ENCODE measurements at places on chromosomes 1 and 21.

DNA sequence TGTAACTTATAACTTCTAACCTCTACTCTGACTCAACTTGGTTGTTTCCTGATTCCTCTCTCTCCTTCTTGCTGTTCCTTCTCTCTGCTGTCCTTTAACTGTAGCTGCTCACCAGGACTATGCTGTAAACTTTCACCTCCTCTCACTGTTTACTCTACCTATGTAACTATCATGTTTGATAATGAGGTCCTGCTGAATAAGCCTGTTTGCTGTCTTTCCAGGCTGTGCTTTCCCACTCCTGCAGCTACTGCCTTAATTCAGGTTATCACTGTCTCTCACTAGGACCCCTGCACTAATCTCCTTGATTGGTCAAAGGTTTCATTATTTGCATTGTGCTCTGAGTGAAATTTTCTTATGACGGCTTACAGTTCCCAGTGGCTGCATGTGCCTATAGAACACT, 633.9 kb upstream of the PTBP2 start:
- no peak for DNase-seq

DNA sequence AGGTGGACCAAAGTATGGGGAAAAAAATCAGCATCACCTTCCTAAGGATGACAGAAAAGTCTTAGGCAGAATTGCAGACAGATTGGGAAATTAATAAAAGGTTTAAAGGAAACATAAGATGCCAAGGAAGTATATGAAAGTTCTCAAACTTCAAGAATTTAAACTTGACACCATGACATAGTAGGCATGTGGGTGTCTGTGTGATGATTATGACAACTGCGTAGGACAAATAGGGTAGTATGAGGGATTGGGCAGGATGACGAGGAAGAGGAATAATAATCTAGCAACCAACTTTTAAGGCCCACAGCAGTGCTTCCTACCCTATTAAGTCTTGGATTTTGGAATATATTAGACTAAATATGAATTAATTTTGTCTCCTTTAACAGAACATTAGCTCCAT, 52.4 kb downstream of the HNRNPR start:
- no peak for DNase-seq

DNA sequence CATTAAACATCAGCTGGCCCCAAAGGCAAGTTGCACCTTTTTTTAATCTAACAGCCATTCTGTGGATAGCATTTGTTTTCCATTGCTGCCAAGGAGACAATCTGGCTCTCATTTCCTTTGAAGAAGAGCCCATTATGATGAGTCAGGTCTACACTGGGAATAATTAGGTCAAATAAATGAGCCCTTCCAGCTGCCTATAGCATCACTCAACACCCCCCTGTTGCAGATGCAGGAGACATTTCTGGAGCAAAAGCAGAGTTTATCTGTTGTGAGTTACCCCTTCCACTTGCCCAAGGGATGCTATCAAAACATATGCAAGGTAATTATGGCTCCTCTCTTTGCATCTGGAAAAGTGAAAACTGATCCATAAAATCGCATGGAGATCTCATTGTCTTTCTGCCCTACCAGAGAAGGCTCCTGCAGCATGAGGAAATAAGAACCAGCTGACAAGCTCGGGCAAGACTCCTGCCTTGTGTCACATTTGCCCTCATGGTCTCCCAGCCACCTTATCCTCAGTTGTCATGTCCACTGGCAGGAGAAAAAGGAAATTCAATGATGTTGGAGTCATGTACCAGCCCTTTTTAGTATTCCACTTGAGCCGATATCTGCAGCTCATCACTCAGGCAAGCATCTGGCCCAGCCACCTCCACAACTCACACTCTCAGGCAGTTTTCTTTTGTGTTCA, 135.9 kb downstream of the SLC30A10 start:
- no peak for DNase-seq

- no peak for DNase-seq
Observed at GRCh38 chr1:30957560-30958222, 49.1 kb upstream of the SDC3 start.

- no peak for DNase-seq
Observed at GRCh38 chr1:176742322-176742721, 279.3 kb downstream of the PAPPA2 start.

DNA sequence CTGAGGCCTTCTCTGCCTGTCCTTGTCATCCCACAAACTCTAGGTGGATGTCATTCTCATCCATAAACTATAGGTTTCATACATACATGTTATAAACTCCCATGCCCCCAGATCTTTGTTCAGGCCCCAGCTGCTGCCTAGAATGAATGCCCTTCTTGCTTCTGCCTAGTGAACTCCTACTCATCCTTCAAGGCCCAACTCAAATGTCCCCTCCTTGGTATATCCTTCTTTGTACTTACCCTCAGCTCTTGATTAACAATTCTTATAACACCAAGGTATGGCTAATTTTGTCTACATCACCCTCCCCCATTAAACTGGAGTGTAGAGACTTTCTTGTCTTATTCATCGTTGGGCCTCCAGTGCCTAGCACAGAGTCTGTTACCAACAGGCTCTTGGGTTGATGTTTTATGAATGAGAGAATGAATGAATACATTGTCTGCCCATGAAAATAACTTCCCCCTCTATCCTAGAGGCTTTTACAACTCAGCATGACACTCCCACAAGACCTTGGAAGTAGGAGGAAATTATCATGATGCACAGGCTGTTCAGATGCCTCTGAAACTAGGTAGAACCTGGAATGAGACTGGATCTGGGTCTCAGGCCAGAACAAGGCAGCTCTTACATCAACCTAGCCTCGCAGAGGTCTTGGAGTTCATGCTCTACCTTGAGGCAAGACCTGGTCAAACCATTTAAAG, 26.9 kb downstream of the EPHB2 start:
- no peak for DNase-seq

GRCh38 chr1:64515427-64515826, 45.5 kb downstream of the CACHD1 start:
- no peak for DNase-seq

- no peak for DNase-seq
Observed at GRCh38 chr1:42950116-42950481, 8.6 kb downstream of the SLC2A1 start.

- DNase-seq = no peak
Observed at GRCh38 chr1:236535662-236536161, 11.9 kb downstream of the LGALS8 start.

DNA sequence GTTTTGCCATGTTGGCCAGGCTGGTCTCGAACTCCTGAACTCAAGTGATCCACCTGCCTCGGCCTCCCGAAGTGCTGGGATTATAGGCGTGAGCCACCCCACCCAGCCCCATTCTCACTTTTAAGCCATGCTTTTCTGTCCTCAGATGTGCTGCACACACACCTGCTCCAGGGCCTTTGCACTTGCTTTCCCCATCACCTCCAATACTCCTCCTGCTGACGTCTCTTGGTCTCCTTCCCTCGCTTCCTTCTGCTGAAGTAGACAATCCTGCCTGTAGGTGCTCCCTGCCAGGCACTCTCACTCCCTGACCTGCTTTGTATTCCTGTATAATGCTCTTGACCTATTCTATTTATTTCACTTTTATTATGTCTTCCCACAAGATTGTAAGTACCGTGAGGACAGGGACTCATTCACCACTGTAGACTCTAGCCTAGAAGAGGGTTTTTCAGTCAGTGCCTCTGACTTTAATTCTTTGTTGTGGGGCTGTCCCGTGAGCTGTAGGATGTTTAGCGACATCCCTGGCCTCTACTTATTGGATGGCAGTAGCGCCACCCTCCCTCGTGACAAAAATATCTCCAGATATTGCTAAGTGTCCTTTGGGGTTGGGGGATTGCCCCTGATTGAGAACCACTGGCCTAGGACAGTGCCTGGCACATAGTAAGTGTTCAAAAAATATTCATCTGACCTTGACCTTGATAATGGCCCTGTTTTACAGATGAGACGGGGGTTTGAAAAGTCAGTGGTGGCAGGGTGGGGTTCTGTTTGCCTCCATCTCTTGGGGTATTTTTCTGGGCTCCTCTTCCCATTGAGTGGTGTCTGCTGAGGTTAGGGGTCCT, 4.6 kb downstream of the TNFRSF1B start:
- peak; percentile 54 for DNase-seq

- DNase-seq = no peak
Observed at GRCh38 chr1:1918901-1919303, at the start of gene TMEM52. Gene TMEM52 (minus strand): TSS chr1:1919279. CDS start chr1:1919265, 14 bp downstream.

DNA sequence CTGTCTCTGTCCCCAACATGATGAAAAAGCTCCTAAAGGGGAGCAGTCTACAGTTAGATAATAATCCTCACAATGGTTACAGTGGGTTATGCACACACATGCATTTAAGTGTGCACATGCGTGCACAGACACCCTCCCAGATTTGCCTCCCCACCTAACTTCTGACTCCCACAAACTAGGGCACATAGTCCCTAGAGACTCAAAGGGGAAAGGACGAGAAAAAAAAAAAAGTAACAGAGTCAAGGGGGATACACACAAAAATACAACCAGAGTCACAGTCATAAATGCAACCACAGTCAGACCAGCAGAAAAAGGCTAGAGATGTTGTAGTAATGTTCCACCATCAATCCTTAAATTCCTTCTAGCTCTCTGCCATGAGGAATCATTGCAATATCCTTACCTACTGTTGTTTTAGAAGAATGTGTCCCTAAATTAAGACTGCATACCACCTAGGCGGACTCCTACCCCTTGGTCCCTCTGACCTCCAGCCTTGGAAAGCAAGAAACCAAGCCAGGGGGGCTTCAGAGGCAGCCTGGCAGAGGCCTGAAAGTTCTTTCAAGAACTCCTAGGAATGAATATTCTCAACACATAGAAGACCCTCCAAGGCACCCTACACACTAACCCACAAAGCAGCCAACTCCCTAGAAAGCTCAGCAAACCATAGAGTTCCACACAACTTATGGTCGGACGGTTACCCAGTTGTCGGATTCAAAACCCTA, 1.3 kb downstream of the CRTC2 start:
- DNase-seq = no peak

- no peak for DNase-seq
Observed at GRCh38 chr1:20739225-20739624, 6.7 kb upstream of the SH2D5 start.

GRCh38 chr21:41973427-41973831, 19.6 kb upstream of the C2CD2 start:
- DNase-seq = no peak

DNA sequence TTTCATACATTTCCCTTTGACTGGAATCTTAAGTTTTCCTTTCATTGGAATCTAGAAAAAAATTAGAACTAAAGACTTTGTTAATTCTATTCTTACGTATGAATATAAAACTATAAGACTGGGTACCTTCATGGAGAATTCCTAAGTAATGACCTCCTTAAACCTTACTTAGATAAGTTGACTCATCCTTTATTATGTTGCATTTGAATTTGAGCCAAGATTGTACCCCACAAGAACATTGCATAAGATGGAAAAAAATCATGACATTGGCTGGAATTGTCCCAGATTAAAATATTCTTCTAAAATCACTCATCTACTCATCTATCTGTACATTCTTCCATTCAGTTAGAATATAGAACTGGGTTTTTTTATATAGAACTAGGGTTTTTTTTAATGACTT, 137.4 kb downstream of the C1orf21 start:
- DNase-seq = no peak

DNA sequence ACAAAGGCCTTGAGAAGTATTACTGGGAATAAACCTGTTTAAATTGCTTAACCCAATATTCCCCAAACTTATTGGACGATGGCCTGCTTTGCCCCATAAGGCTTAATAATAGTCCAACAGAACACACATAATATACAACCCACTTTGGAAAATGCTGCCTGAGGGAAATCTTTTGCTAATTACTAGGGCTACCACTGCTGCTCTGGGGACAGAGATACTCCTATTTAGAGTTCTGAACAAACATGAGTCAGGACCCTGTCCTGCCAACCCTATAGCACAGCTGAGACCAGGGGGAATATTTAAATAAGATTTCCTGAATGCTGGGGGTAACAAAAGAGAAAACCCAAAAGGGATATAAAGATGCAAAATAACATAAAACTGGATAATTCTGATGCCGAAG, 139.1 kb downstream of the BRINP2 start:
- no peak for DNase-seq

- DNase-seq = no peak
Observed at GRCh38 chr21:17527240-17527639, 14.4 kb downstream of the CXADR start.

GRCh38 chr1:94805912-94806311, 14.2 kb upstream of the SLC44A3 start:
- DNase-seq = peak; percentile 53

GRCh38 chr1:180353945-180354344, 123.9 kb downstream of the LHX4 start:
- DNase-seq = no peak

- no peak for DNase-seq
Observed at GRCh38 chr1:86155051-86155806, 1.3 kb downstream of the COL24A1 start.

GRCh38 chr1:91582431-91582921, 81.8 kb downstream of the CDC7 start:
- DNase-seq = no peak

DNA sequence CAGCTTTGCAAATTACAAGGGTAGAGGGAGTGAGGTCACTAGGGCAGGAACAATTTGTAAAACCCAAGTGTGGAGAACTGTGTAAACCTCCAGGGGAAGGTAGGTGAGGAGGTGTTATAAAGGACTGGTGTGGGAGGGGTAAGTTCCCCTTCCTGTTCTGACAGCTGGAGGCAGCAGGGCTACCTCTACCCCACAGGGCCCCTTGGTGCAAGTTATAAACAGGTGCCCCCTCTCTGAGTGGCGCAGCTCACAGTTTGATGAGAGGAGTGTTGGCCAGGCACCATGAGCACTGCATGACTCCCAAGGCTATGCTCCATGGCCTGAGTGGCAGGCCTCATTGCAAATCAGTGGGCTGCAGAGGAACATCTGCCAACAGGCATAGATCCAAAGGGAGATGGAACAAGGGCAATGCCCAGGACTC, 41.0 kb downstream of the MFSD2A start:
- no peak for DNase-seq

- DNase-seq = no peak
Observed at GRCh38 chr1:61425040-61425439, 299.9 kb downstream of the TM2D1 start.

- DNase-seq = no peak
Observed at GRCh38 chr1:104353580-104353979, 603.9 kb downstream of the AMY1C start.

GRCh38 chr1:40507973-40508372, 594 bp upstream of the EXO5 start:
- no peak for DNase-seq

- DNase-seq = no peak
Observed at GRCh38 chr1:180278596-180279395, 48.7 kb downstream of the LHX4 start.

- DNase-seq = peak; percentile 8
Observed at GRCh38 chr1:109980324-109981003, 4.1 kb upstream of the AHCYL1 start.

- no peak for DNase-seq
Observed at GRCh38 chr1:171984850-171985485, 143.7 kb downstream of the DNM3 start.

GRCh38 chr1:48670234-48671020, 106.3 kb downstream of the BEND5 start:
- DNase-seq = no peak

DNA sequence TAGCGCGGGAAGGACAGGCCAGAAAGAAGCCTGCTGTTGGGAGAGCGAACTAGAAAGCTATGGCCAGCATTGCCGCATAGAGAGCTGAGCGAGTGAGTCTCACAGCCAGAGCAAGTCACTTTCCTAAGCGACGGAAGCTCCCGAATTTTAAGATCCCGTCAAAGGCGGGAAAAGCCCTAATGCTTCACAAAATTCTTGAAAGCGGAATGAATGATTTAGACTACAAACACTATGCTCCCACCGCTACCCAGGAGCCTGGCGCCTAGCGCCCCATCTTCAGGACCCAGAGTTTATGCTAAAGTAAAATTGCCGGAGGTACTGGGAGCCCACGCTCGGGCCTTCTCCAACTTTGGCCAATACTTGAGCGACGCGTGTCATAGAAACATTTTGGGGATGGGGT, 409.9 kb upstream of the ESRRG start:
- no peak for DNase-seq

All from activated naive CD4-positive, alpha-beta T cell treated with Interleukin-2 at 50 U/mL for 16 hours (primary cell).